ENCODE measurements at places on chromosomes 12 and 14. TPM values are rescaled to one million over a fixed set of nuclear protein-coding genes. Genes with fewer than 3 reads are reported as not detected.
A peak's percentile ranks its signal among the peaks of the same experiment; 100 is the strongest.

GRCh38 chr12:55727643-55728185, 1.1 kb downstream of the CD63 start:
- DNase-seq = peak; percentile 83

DNA sequence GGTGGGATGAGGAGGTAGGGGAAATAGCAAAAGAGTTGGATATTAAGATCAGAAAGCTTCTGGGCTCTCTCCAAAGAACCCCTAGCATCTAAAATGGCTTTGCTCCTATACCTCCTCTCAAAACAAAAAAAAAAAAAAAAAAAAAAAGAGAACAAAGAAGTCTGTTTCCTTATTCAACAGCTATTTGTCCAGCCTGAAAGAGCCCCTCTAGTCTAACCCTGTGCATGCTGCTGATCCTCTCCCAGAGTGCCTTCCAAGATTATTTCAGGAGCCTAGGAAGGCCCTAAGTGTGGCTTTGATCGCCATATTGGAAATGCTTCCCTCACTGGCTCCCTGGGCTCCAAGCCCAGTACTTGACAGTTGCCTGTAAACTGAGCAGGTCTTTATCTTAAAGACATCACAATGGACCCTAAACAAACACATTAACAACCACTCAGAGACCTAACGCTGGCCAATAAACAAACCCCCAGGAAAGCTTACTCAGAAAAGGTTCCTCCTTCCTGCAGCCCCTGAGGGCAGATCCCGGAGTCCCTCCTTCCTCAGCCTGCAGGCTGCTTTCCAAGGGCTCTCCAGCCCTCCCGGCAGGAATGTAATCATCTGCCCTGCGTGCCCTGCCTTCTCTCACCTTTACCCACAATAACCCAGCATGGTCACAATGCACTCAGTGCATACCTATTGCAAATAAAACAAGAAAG, 17.4 kb upstream of the COL2A1 start:
- no peak for DNase-seq

GRCh38 chr12:95151821-95152220, 65.4 kb downstream of the FGD6 start:
- DNase-seq = no peak

P2RX2 gene
- 3.0 TPM for polyA plus RNA-seq

GRCh38 chr14:101573289-101573688, 12.0 kb downstream of the DIO3 start:
- no peak for DNase-seq

GRCh38 chr14:92549859-92550230, 36.3 kb downstream of the RIN3 start:
- peak; percentile 79 for DNase-seq

GRCh38 chr12:116336542-116337065, 59.1 kb upstream of the MED13L start:
- DNase-seq = no peak

TEX52 gene
- polyA plus RNA-seq = 11.4 TPM

NID2 gene
- polyA plus RNA-seq = 10.6 TPM

PLA2G1B gene
- 3.6 TPM for polyA plus RNA-seq

CDK4 gene
- polyA plus RNA-seq = 64.4 TPM

RNASE2 gene
- 0.65 TPM for polyA plus RNA-seq

GRCh38 chr14:36807727-36808126, 146.1 kb downstream of the PAX9 start:
- DNase-seq = no peak

MYRFL gene
- 8.0 TPM for polyA plus RNA-seq

ATL1 gene
- polyA plus RNA-seq = 25.1 TPM

CRADD gene
- 43.2 TPM for polyA plus RNA-seq

RERG gene
- polyA plus RNA-seq = 27.2 TPM
